NCI-H526 treated with DMSO at 0.1 percent for 48 hours (cell line): ENCODE measurements at places on chromosomes 4 and X.

- DNase-seq = no peak
Observed at GRCh38 chr4:179585761-179586160, 2143.5 kb upstream of the AGA start.

DNA sequence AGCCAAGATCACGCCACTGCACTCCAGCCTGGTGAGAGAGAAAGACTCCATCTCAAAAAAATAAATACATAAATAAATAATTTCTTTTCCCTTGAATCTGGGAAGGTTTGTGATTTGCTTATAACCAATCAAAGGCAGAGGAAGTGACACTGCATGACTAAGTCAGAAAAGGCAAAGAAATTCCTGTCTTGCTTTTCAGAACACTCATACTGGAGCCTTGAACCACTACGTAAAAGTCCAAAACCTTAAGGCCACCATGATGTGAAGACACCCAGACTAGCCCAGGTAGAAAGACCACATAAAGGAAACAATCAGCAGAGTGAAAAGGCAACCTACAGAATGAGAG is 36.6 kb downstream of the TMEM156 start:
- DNase-seq = no peak

DNA sequence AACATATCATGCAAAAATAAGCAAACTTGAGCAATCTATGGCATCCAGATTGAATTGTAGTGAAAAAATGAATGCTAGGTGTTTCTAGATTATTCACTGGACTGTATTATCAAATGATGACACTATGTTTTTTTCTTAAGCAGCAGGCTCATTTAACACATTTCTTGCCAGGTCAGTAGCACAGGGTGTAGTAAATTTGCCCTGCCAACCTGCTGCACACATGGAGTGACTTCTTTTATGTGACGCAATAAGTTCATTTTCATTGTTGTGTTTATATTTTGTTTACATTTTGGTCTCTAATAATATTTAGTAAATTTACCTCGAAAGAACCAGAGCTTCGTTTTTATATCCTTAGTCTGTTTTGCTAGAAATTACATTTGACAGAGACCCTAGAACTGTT is 9.5 kb downstream of the VBP1 start:
- peak; percentile 96 for DNase-seq

- DNase-seq = no peak
Observed at GRCh38 chr4:175787546-175787945, 24.5 kb downstream of the GPM6A start.

GRCh38 chrX:123303429-123303828 is 119.4 kb downstream of the GRIA3 start:
- DNase-seq = no peak

DNA sequence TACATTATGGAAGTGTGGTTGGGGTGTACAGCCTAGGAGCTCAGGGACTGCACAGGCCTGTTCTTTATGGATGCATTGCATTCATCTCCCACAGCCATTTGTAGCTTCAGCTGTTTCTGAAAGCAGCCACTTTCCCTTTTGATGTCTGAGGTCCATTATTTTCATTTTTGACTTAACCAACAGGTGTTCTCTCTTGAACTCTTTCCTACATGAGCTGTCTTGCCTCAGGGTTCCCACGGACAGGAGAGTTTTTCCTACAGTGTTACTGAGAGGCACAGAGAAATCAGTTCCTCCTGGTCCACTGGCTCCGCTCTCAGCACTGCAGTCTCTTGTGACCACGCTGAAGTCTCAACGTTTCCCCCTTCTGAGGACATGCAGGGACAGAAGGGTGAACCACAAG is 87.2 kb downstream of the RASL11B start:
- DNase-seq = no peak

- DNase-seq = no peak
Observed at GRCh38 chr4:140117947-140118346, 36.0 kb downstream of the MAML3 start.

DNA sequence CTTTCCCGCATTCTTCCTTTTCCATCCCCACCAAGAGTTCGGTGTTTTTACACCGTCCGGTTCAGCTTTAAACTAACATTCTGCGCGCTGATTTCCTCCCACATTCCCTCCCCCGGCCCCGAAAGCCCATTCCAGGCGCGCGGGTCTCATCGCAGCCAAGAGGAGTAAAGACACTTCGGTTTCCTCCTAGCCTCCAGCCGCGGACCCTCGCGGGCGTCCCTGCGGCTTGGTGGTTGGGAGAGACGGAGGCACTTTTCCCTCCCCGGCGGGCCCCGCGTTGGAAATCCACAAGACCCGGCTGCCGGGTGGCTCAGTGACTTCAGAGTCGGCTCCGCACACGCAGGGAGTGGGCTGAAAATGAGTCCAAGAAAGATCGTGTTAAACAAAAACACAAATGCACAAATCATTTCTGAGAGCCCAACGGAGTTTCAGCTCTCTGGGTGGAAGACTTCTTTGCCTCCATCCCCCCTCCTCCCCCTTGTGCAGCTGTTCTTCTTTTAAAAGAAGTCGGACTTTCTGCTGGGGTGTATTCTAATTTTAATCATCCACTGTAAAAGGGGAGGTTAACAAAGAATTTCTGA is 2.0 kb upstream of the ARX start:
- DNase-seq = no peak

- DNase-seq = no peak
Observed at GRCh38 chr4:11908712-11909111, 480.0 kb upstream of the HS3ST1 start.

GRCh38 chr4:174550541-174550940 is 28.3 kb upstream of the HPGD start:
- peak; percentile 69 for DNase-seq

- DNase-seq = no peak
Observed at GRCh38 chr4:13190093-13190721, 293.9 kb downstream of the RAB28 start.

GRCh38 chrX:110131031-110131430 is 128.1 kb downstream of the TMEM164 start:
- no peak for DNase-seq

DNA sequence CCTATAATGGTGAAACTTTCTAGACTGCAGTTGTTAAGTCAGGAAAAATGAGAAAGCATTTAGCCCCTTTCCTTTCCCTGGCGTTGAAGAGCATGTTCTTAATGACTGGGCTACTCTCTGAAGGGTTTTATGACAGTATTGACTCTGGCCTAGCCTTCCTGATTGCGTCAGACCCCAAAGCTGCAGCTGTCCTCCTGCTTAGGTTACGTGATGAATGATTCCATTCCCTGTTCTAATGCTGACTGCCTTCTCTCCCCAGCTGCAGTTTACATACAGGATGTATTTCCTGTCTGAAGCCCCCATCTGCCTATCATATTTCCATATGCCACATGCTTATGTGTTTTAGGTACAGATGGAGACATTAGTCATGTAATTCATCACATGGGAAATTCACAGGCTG is 105.8 kb upstream of the EGFL6 start:
- peak; percentile 10 for DNase-seq

DNA sequence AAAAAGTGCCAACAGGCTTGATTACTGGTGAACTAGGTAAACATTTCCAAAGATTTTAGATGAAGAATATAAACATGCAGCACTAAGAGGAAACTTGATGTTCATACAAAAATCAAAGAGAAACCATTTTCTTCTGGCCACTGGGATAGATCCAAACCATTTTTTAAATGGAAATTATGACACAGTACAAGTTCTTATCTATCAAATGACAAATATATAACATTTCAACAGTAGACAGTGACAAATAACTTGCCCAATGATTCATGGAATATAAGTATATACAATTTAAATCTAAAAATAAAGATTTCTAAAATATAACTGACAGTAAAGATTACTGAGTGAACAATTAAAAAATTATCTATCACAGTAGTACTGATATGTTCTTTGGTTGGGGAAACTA is 151.1 kb downstream of the CDS1 start:
- no peak for DNase-seq

GRCh38 chrX:140710710-140711109 is 1.2 kb downstream of the LINC00632 start:
- DNase-seq = no peak

DNA sequence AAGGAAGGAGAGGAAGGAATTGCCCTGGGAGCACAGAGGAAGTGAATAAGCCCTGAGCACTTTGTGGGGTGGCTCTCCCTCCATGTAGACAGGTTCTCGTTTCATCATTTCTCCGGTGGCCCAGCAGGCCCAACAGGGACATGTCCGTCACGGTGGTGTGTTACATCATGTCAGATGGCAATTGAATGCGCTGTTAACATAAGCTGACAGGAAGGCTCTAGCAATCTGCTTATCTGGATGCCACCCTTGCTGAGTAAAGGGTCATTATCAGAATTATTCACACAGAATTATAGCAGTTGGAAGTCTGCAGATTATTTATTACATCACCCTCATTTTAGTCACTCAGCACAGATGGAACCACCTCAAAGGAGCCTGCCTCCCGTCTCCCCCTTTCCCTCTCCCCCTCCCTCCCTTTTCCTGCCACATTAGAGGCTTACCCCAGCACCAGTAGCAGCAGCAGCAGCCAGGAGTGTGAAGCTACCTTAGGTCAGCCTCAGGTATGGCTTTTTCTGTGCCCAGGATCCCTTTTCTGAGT is 124.3 kb upstream of the TRIM2 start:
- DNase-seq = no peak

DNA sequence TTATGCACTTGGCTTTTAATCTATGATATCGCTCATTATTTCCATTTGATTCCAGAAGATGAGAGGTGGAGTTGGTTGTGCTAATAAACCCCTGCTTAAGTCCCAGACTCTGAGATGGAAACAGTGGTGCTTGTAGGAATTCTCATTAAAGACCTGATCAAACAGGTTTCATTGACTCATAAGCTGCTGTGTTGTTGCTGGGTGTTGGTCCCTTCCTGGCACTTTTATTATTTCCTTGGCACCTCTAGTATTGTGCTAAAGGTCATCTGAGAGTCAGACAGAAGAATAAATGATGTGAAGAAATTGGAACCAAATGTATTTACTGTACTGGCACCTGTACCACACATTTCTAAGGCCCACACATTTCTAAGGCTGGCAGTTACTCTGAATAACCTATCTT is 544.7 kb upstream of the NR3C2 start:
- DNase-seq = no peak

- DNase-seq = no peak
Observed at GRCh38 chr4:48939785-48940184, 33.2 kb upstream of the OCIAD2 start.
